ENCODE measurements at places on chromosomes 16 and 17. TPM values are rescaled to one million over a fixed set of nuclear protein-coding genes. Genes with fewer than 3 reads are reported as not detected.

SYNGR3 gene
- polyA plus RNA-seq = 10.0 TPM

TMEM114 gene
- polyA plus RNA-seq = not detected

RHBDL1 gene
- 2.1 TPM for polyA plus RNA-seq

VMO1 gene
- polyA plus RNA-seq = 0.98 TPM

TNFRSF17 gene
- 5.2 TPM for polyA plus RNA-seq

CCL7 gene
- not detected for polyA plus RNA-seq

AOC3 gene
- 46.4 TPM for polyA plus RNA-seq

TLCD2 gene
- polyA plus RNA-seq = 1.1 TPM

TBC1D3H gene
- polyA plus RNA-seq = not detected

TXNDC11 gene
- 34.4 TPM for polyA plus RNA-seq

KRTAP4-5 gene
- not detected for polyA plus RNA-seq

All from testis (tissue), 5 donors.